Stromal cell of bone marrow (primary cell): ENCODE measurements at places on chromosomes 12 and 14.

DNA sequence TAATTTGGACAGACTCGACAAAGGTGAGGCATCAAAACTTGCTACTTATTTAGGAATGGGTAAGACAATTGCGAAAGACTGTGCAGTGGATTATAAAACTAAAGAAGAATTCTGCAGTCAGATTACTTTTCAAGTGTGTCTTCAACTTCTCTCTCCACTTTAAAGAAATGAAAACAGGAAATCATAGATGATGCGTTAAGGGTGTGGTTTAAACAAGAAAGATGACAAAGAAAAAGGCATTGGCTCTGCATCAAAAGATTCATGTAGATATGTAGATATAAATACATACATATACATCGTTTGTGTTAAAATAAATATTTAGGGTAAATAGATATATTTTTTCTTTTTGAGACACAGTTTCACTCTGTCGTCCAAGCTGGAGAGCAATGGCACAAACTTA, 74.6 kb upstream of the PARP11 start:
- DNase-seq = no peak

- DNase-seq = no peak
Measured at GRCh38 chr14:84937016-84937415, 592.9 kb upstream of the FLRT2 start.

DNA sequence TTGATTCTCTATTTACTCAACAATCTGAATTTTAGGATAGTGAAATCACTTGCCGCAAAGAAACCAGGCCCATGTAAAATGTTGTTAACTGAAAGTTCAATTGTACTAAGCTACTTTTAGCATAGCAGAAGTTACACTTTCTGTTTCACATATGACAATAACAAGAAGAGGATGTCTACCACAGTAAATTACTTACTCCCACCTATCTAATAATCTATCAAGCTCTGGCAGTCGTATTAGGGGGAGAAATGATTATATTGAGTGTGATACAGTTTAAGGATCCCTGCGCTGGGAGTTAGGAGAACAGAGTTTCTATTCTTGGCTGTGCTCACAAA, 66.5 kb upstream of the CAND1 start:
- DNase-seq = no peak

DNA sequence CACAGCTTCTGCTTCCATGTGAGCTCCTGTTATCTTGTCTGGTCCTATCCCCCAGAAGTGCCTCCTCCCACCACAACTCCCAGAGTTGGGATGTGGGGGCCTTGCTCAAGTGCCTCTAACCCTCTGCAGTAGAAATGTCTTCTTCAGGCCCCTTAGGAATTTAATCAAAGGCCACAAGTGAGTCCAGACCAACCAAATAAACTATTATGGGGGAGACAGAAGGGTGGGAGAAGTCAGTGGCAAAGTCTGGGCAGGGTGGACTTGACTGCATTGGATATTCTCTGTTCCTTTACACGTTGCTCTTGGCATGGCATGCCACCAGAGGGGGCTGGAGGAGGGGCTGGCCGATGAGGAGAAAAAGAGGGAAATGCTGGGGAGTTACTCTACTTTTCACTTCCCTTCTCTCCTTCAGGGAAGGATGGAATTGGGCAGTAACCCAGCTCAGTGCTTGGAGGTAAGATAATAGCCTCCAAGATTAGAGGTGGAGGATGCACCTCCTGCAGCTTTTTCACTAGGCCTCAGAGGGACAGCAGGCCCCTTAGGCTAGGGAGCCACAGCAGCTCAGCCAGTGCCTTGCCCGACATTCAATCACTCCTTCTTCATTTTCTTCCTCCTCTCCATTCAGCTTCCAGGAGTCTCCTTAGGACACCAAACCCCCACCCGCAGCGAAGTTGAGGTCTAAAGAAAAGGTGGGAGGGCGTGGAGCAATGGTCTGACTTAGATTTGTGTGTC, 1.2 kb upstream of the AP1G2 start:
- DNase-seq = no peak

DNA sequence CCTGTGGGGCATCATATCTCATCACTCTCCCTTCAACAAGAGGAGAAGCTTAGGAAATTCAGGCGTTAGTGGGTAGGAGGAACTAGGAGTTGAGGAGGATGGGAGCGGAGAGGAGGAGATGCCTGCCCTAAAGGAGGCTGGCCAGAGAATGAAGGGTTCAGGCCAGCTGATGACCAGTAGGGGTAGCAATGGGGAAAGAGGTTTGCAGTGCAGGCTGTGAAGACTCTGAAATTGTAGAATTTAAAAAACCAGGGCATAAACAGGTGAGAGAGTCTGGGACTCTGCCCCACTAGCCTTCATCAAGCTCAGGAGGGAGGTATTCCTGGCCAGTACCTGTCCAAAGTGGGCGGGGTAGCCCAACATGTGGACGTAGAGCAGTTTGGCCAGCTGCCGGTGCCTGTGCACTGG, 809 bp downstream of the AP1G2 start:
- DNase-seq = no peak

DNA sequence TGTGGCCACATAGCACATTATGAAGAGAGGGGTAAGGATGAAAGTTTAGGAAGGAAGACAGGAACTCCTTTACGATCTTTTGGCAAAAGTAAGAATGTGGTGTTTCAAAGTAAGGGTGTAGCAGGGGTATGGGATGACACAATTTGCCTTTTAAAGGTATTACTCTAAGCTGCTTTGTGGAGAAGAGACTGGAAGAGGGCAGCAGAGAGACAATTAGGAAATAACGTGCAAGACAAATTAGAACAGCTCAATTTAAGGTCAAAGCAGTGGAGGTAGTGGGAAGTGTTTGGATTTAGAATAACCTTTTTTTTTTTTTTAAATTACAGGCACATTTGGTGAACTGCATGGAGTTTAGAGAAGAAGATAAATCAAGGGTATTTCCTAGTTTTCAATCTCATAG, 342.6 kb downstream of the NOVA1 start:
- DNase-seq = no peak

DNA sequence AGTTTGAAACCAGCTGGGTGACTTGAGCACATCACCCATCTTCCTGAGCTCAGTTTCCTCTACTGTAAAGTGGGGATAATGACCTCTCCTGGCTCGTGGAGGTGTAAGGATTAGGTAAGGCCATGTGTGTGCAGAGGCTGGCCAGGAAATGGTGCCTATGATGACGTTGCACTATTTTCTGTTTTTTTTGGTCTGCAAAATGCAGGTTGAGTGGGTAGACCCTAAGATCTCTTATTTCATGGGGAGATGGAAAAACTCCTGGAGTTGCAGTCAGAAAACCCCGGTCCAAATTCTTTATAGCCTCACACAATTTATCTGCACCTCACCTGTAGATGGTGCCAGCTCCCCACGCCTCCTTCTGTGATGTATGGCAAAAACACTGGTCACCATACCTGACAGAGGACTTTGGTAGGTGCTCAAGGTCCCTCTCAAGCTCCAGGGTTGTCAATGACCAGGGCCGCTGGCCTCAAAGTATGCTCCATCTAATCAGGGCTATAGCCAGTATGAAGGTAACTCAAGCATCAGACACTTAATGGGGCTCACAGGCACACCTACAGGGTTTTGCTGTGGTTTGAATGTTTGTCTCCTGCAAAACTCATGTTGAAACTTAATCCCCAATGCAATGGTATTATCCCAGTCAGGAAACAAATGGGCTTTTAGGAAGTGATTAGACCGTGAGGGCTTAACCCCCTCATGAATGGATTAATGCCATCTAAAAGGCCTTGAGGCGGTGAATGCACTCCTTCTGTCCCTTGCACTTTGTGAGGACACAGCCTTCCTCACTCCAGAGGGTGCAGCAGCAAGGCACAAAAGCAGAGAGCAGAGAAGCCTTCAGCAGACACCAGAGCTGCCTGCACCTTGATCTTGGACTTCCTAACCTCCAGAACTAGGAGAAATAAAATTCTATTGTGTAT, 17.6 kb downstream of the C14orf132 start:
- no peak for DNase-seq

DNA sequence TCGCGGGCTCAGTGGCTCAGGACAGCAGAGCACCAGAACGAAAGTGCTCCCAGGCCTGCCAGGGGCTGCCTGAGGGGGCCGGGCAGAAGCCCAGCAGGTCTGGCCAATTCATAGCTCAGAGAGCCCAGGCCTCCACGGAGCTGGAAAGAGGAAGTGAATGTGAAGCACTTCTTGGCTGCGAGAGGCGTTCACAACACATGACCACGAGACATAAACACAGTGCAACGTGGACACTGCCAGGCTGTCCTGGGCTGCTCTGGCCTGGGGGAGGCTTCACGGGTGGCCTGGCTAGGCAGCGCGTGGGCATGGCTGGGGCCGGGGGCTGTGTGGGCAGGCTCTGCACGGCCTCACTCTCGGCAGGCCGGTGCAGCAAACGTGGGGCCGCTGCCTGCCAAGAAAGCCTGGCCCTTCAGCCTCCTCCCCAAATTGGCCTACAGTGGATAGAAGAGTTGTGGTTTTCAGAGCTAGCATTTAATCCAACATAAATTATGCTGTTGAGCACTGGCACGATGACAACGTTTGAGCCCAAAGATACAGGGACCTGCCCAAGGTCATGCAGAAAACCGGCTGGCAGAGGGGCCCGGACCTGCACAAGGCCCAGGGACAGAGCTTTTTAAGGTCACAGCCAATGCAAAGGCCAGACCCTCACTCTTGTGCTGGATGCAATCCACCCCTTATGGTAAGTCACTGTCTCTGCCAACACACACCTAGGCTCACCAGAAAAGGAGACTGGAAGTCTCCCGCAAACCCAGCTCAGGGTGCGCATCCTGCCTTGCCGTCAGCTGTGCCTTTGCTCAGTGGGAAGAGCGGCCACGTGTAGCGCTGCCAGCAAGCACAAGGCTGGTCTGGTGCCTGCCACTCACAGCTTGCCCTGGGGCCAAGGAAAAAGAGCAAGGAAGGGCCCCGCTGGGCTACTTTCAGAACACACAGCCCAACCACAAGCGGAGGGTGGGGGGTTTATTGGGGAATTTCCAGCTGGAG, 8.6 kb downstream of the SLC25A29 start:
- peak; percentile 72 for DNase-seq

DNA sequence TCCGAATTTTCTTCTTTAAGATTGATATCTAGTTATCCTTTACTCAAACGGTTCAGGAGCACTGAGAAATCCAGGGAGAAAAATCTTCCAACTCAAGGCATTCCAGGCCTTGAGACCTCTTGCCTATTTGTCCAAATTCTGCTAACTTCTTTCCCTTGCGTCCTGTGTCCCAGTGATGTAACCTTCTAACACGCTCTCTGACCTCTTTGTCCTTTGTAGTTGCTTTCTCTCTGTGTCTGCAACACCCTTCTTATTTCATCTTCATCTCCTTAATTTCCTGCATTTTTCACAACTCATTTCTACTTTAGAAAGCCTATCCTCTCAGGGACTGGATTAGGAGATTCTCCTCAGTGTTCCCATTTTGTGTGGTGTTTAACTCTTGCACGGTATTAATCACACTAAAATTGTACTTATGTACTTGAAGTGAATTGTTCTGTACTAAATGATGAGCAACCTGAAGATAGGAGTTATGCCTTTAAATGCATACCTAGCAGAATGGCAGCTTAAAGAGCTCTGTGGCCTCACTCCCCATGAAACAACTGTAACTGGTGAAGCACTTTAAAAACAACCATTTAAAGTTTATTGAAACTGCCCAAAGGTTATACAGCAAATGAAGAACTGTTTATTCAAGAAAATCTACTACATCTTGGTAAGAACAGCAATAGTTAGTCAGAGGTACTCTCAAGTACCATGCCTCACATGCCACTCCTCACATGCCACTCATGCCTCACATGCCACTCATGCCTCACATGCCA, 7.4 kb upstream of the SNAPC1 start:
- DNase-seq = no peak

- DNase-seq = no peak
Measured at GRCh38 chr14:103949131-103949790, 6.9 kb upstream of the RD3L start.

DNA sequence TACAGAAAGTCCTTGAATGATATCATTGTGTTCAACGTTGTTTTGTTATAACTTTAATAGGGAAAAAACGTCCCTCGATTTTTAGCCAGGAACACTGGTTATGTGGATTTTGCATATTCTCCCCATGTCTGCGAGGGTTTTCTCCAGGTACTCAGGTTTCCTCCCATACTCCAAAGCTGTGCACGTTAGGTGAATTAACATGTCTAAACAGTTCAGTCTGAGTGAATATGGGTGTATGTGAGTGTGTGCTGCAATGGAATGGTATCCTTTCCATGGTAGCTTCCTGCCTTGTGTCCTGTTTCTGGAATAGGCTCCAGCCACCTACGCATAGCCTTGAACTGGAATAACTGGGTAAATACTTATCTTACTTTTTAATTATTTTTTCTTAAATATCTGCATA, 810.8 kb upstream of the ATXN7L3B start:
- DNase-seq = no peak

DNA sequence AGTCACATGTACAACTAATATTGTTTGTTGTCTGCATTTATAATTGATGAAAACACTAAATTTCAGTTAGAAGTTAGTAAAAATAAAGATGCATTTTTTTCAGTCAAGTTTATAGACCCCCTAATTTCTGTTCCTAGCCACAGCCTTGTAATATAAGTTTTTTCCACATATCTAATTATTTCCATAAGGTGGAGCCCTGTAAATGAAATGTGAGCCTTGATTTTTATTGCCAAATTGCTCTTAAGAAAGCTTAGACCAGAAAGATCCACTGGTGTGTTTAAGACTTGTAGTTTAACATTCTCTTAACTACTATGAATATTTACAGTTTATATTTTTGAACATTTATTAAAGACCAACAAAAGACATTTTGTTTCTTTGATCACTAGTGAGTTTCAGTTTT, 322.1 kb upstream of the RGS6 start:
- no peak for DNase-seq

DNA sequence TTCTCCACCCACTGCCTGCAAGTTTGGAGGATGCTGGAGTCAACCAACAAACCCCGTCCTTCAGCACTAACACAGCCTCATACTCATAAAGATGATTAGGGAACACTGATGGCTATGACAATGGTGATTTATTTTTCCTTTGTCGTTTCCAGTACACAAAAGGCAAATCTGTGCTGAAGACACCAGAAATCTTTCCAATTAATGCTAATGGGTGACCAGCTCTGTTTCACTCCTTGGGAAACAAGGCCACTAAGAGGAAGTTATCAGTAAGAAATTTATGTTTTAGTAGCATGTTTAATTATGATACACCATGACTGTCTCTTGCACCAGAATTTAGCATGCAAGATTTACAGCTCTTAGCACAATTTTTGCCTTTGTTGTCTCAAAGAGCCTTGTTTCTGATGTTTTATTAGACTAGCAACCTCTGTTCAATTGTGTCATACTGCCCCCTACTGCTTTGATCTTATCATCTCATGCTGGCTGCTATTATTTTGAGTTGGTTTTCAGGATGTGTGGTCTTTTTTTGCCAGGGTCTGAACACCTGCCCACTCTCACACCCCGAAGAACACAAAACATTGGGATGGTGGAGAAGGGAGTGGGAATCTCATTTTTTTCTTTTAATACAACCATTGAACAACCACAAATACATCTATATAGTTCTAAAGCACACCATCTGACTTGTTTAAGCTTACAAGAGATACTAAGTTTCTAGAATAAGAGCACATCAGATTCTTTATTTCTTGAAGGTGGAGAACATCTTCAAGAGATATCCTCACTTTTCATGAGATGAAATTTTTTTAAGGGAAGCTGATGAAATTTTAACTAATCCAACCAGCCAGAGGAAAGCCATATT, 160.9 kb downstream of the SPTSSA start:
- DNase-seq = peak; percentile 33
